ENCODE measurements at places on chromosomes 11 and 22. TPM values are rescaled to one million over a fixed set of nuclear protein-coding genes. Genes with fewer than 3 reads are reported as not detected.

Gene PIWIL4
- 1.3 TPM for total RNA-seq

Gene TPBGL
- total RNA-seq, result not detected

Gene CCDC116
- total RNA-seq, result not detected

- H3K4me1 ChIP-seq, result peaks cover 73% of the 10 kb centered on the region
- DNase-seq, result peak; percentile 75
- H3K27me3 ChIP-seq, result no peaks in the 10 kb centered on the region
- no peaks in the 10 kb centered on the region for H3K36me3 ChIP-seq
These were observed 61.2 kb downstream of the CECR2 start for GRCh38 chr22:17430412-17430811.

Gene OR10D3
- not detected for total RNA-seq

DNA sequence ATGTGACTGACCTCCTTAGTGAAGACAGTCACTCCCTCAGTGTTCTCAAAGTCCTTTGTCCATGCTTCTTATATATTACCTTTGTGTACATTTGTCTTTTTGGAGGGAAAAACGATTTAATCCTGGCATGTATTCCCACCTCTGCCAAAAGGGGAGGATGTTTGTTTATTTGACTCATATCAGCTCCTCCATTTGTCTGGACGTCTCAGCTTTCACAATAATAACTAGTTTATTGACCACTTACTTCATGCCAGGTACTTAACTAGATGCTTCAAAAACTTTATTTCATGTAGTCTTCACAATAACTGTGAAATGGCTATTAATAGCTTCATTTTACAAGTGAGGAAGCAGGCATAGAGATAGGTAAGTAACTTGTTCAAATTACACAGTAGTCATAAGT is 5.3 kb downstream of the TBCEL start:
- H3K27ac ChIP-seq, result no peak overlapping the region
- H3K4me1 ChIP-seq, result peaks cover 10% of the 10 kb centered on the region
- H3K4me3 ChIP-seq, result no peak overlapping the region
- no peak for DNase-seq
- H3K36me3 ChIP-seq, result no peaks in the 10 kb centered on the region
- H3K27me3 ChIP-seq, result no peaks in the 10 kb centered on the region

DNA sequence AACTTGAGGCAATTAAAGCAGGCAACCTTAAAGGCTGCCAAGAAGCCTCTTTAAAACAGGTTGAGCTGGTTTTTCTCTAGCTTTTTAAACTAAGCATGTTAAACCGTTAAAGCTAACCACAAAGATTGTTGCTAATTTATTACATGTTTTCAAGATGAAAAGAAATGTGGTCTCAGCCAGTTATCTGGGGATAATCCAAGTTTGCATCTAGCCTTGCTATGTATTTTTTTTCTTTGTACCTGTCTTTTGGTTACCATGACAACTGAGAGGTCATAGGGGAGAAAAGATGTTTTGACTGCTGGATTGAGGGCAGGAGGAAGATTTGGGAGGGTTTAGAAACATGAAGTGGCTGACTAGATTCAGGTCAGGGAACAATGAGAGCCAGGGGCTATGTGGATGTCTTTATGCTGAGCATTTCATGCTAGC is 19.2 kb upstream of the PGM2L1 start:
- no peak for DNase-seq
- no peak overlapping the region for H3K4me3 ChIP-seq
- no peaks in the 10 kb centered on the region for H3K4me1 ChIP-seq
- H3K27ac ChIP-seq, result no peak overlapping the region
- no peaks in the 10 kb centered on the region for H3K36me3 ChIP-seq

GRCh38 chr11:35013514-35014233 is 97.3 kb downstream of the PDHX start:
- no peaks in the 10 kb centered on the region for H3K36me3 ChIP-seq
- no peak for DNase-seq
- H3K27ac ChIP-seq, result no peak overlapping the region
- peaks cover 11% of the 10 kb centered on the region for H3K4me1 ChIP-seq
- no peak overlapping the region for H3K4me3 ChIP-seq

DNA sequence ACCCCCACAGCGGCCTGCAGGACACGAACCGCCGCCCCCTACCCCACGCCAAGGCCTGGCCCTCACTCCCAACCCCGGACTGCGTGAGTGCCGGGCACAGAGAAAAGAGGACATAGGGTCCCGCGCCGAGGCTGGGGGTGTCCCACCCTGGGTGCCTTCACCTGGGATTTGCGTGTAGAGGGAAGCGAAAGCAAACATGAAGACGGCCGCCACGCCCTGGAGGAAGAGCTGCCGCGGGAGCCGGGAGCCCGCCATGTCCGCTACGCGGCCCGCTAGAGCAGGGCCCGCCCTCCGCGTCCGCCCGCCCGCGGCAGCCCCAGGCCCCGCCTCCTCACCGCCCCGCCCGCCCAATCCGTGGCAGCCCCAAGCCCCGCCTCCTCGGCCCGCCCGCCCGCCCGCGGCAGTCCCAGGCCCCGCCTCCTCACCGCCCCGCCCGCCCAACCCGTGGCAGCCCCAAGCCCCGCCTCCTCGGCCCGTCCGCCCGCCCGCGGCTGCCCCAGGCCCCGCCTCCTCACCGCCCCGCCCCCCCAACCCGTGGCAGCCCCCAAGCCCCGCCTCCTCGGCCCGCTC is at the start of gene LMF2:
TSS of gene LMF2 (minus strand) at position 282 of the 570 bp plus-strand sequence. CDS start at position 255, 27 bp downstream.
- peak within 1 kb of the TSS; percentile 95 for H3K27ac ChIP-seq
- peaks cover 22% of the 10 kb centered on the region for H3K4me1 ChIP-seq
- peaks cover 29% of the 10 kb centered on the region for H3K36me3 ChIP-seq
- H3K27me3 ChIP-seq, result no peaks in the 10 kb centered on the region

- no peak overlapping the region for H3K27ac ChIP-seq
- DNase-seq, result no peak
- H3K4me1 ChIP-seq, result no peaks in the 10 kb centered on the region
- no peak overlapping the region for H3K4me3 ChIP-seq
These were observed 6.8 kb downstream of the OR52N2 start for GRCh38 chr11:5815534-5815933.

GRCh38 chr11:68002575-68002937 is 1.3 kb downstream of the UNC93B1 start:
- H3K4me1 ChIP-seq, result no peaks in the 10 kb centered on the region
- H3K27ac ChIP-seq, result no peak overlapping the region
- DNase-seq, result no peak
- H3K4me3 ChIP-seq, result no peak overlapping the region

DNA sequence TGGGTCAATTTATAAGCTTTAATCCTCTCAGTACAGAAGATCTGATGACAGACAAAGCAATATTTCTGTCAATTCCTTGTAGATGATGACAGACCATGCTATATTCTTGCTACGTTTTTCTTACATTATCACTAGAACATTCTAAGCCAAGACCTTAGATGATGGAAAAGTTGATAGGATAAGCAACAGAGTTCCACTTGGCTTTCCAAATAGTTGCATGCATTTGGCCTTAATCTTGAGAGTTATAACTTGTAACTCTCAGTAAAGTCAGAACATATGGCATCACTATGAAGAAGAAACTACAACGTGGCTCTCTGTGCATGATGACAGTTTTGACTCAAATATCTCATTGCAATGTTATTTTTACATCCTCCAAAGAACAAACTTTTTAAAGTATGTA is 544.3 kb upstream of the LRRC4C start:
- no peak overlapping the region for H3K27ac ChIP-seq
- no peaks in the 10 kb centered on the region for H3K27me3 ChIP-seq
- DNase-seq, result no peak
- H3K4me3 ChIP-seq, result no peak overlapping the region
- H3K4me1 ChIP-seq, result no peaks in the 10 kb centered on the region
- H3K36me3 ChIP-seq, result no peaks in the 10 kb centered on the region

- DNase-seq, result no peak
- no peaks in the 10 kb centered on the region for H3K36me3 ChIP-seq
These were observed 121.4 kb upstream of the TTC12 start for GRCh38 chr11:113193016-113193415.

Gene EXPH5
- not detected for total RNA-seq

- H3K27ac ChIP-seq, result no peak overlapping the region
- no peaks in the 10 kb centered on the region for H3K4me1 ChIP-seq
- no peak overlapping the region for H3K4me3 ChIP-seq
- no peak for DNase-seq
- no peaks in the 10 kb centered on the region for H3K36me3 ChIP-seq
These were observed 744.3 kb downstream of the NTM start for GRCh38 chr11:132114743-132115142.

DNA sequence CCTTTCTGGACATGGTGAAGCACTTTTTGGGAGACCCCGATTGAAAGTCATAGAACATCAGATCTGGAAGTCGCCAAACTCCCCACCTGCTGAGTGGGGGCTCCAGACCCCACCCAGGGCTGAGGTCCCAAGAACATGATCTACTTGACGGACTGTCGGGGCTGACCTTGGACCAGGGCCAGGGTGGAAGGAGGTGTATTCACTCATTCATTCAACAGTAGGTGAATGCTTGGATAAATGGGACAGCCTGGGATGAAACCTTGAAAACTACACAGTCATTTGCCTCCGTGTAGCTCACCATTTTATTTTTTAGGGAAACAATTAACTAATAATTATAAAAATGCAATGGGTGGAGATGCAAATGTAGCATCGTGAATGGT is 629.0 kb downstream of the BRD1 start:
- H3K4me3 ChIP-seq, result no peak overlapping the region
- DNase-seq, result peak; percentile 5
- no peaks in the 10 kb centered on the region for H3K36me3 ChIP-seq
- no peaks in the 10 kb centered on the region for H3K4me1 ChIP-seq

GRCh38 chr11:121123496-121124069 is 22.5 kb downstream of the TECTA start:
- H3K4me3 ChIP-seq, result no peak overlapping the region
- H3K27ac ChIP-seq, result no peak overlapping the region
- no peak for DNase-seq
- H3K36me3 ChIP-seq, result no peaks in the 10 kb centered on the region
- no peaks in the 10 kb centered on the region for H3K27me3 ChIP-seq
- no peaks in the 10 kb centered on the region for H3K4me1 ChIP-seq

- H3K27me3 ChIP-seq, result no peaks in the 10 kb centered on the region
- H3K4me3 ChIP-seq, result no peak overlapping the region
- no peak for DNase-seq
These were observed 11.7 kb upstream of the FOLR2 start for GRCh38 chr11:72204886-72205285.

DNA sequence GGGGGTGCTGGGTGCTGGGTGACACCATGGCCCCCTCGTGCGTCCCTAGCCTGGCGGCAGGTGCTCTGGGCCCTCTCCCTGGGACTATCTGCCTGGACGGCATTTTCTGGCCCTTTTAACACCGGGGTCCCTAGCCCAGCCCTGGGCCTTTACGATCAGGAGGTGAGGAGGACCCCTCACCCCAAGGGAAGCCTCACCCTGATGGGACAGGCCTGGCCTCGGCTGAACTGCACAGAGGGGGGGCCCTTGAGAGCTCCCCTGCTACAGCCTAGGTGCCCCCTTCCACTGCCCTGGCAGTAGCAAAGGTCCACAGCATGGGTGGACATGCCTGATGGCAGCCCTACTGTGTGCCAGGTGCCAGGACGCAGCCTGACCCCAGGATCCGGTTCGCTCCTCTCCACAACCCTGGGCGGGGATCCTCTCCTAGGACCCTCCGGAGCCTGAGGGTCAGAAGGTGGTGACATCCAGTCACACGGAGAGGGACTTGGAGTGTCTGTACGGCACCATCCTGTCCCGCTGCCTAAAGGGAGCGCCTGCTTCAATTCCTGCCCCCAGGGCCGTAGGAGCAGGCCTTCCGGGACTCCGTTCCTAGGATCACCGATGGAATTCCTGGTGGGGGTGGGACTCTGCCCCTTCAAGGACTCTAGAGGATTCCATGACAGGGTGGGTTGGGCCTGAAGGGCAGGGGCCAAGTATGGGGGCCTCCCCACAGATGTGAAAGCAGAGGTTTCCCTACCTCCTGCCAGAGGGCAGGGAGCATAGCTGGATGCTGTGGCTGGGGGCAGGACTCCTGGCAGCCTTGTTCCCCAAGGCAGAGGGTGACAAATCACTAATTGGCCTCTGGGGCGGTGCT is 33.0 kb upstream of the TH start:
- peaks cover 10% of the 10 kb centered on the region for H3K27me3 ChIP-seq
- H3K36me3 ChIP-seq, result no peaks in the 10 kb centered on the region
- no peak for DNase-seq
- no peaks in the 10 kb centered on the region for H3K4me1 ChIP-seq
- H3K27ac ChIP-seq, result no peak overlapping the region

Gene TSSK2
- 0.33 TPM for total RNA-seq

GRCh38 chr11:131889146-131889577 is 518.7 kb downstream of the NTM start:
- H3K36me3 ChIP-seq, result no peaks in the 10 kb centered on the region
- no peaks in the 10 kb centered on the region for H3K4me1 ChIP-seq
- H3K27ac ChIP-seq, result no peak overlapping the region
- H3K4me3 ChIP-seq, result no peak overlapping the region
- no peak for DNase-seq

DNA sequence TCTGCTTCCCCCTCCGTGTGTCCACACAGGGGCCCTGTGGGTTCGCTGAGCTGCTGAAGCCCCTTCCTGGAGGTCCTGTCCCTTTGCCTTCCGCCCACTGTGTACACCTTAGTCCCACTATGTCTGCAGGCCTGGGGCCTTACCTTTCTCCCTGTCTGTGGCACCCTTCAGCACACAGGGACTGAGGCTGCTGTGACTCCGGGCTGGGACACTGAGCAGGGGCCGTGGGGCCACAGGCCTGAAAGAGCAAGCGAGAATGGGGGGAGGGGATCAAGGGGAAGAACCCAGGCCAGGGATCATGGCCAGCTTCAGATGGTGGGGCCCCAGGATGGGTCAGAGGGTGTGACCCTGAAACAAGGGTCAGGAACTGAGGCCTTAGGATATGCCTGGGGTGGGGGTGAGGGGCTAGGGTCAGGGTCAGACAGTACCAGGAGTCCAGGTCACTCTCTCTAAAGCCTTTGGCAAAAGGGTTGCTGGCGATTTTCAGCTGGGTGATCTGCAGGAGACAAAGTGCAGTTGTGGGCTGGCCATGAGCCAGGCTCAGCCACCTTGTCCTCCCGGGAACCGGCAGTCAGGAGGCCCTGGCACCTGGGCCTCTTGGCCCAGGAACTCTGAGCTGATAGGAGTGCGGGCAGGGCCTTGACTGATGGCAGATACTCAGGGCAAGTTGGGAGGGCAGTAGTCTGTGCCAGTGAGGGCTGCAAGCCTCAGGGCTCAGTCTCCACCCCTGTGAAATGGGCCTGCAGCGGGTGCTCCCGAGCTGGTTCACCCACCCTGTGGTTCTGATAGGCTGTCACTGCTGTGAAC is 2.6 kb upstream of the NUDT8 start:
- DNase-seq, result peak; percentile 2
- no peak overlapping the region for H3K27ac ChIP-seq
- peaks cover 5% of the 10 kb centered on the region for H3K4me1 ChIP-seq
- H3K36me3 ChIP-seq, result no peaks in the 10 kb centered on the region
- H3K4me3 ChIP-seq, result no peak overlapping the region
